Heart right ventricle (tissue), 16 donors: ENCODE measurements at places on chromosomes 11 and 22.

DNA sequence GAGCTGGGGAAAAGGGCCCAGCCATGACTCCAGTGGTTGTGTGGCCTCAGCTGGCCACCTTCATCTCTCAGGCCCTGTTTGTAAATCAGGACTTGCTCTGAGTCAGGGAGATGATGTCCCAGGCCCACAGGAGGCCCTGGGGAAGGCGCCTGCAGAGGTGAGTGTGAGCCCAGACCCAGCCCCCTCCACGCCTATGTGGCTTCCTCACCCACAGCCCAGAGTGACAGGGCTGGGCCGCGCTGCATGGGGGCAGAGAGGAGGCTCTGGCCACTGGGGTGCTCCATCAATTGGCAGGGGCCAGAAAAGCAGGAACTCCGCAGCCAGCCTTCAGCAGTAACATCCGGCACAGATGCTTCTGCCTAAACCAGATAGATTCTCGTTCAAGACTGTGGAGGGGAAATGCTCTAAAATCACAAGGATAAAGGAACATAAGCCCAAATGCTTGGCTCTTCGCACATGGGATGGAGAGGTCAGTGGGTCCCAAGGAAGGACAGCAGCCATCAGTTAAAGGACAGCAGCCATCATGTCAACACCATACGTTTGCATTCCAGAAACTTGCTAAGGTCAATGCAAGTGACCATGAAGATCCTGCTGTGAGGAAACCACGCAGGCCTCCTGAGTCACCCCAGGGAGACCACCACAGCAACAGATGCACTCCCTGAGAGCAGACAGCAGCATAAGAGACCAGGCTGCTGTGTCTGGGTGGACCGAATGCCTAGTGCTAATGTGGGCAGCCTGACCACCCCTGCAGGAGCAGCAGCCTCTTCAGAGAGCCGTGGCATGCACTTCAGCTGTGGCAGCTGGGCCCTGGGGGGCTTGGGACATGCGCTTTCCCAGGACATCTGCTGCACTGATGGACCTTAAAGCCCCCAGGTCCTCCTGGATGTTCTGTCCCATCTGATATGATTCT lies 28.3 kb downstream of the OSBPL5 start:
- peaks cover 66% of the 10 kb centered on the region for H3K4me1 ChIP-seq
- H3K27ac ChIP-seq: no peak overlapping the region
- DNase-seq: peak; percentile 8
- no peaks in the 10 kb centered on the region for H3K27me3 ChIP-seq
- H3K36me3 ChIP-seq: no peaks in the 10 kb centered on the region

DNA sequence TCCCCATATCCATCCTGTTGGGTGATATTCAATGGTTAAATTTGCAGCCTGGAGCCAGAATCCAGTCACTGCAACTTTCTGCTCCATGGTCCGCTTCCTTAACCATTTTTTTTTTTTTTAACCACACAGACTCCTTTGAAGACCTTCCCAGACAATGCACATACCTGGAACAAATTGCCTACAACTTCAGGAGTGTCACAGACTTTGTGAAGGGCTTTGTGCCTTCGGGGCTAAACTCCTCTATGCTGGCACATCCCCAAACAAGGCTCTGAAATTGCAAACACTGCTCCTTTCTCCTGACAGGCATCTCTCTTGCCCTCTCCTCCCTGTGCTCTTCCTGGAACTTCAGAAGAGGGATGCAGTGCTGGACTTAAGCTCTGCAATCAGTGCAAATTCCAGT lies 40.6 kb downstream of the TENM4 start:
- no peak for DNase-seq
- H3K36me3 ChIP-seq: no peaks in the 10 kb centered on the region
- H3K4me3 ChIP-seq: no peak overlapping the region
- H3K27ac ChIP-seq: no peak overlapping the region
- H3K4me1 ChIP-seq: no peaks in the 10 kb centered on the region

- peaks cover 23% of the 10 kb centered on the region for H3K27me3 ChIP-seq
- no peak for DNase-seq
- H3K36me3 ChIP-seq: no peaks in the 10 kb centered on the region
- no peaks in the 10 kb centered on the region for H3K4me1 ChIP-seq
- H3K4me3 ChIP-seq: no peak overlapping the region
- no peak overlapping the region for H3K27ac ChIP-seq
Observed at GRCh38 chr22:32044477-32044876, 1.4 kb downstream of the SLC5A1 start.

- H3K4me1 ChIP-seq: no peaks in the 10 kb centered on the region
- H3K27me3 ChIP-seq: no peaks in the 10 kb centered on the region
- H3K36me3 ChIP-seq: no peaks in the 10 kb centered on the region
Observed at GRCh38 chr22:33000342-33001280, 57.6 kb downstream of the SYN3 start.
